Myocyte (in vitro differentiated cells): ENCODE measurements at places on chromosomes 12 and 14.

DNA sequence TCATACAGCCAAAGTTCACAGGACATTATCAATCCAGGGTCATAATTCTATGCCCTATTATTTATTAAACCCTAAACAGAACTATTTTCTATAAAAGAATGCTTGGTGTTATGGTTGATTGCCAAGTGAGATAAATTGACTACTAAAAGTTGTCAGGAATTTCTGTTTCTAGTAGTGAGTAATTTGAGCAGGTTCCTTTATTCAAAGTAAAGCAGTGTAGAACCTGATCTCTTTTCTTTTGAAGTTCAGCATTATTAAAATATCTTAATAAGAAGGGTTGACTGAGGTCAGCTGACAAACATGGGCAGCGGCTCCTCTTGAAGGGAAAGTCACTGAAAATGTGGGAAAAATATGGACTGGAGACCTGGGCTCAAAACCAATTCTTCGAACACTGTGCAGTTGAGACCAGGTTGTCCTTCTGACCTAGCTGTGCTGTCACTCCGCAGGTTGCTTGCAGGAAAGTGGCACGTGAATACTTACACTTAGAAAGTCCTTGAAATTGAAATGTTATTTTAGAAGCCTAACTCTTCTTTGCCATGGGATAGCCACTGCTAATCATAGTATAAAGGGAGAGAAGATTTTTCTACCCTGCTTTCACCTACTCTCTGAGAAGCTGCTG, 141.0 kb downstream of the RASSF9 start:
- no peak for DNase-seq

DNA sequence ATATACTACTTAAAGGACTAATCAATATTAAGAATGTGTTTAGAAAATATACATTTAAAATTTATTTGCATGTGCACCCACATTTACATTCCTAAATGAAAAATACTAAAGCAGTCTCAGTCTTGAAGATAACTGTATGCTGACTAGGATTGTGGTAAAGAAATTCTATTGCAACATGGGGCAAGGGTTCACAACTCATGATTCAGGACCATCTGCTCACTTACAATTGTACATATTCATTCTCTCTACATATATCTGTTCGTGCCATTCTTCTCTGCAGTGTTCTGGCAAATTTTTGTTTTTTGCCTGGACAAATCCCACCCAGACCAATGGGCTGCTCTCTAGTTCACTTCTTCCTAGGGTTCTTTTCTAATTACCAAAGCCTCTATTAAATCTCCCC, 417.2 kb upstream of the NOVA1 start:
- DNase-seq, result no peak

GRCh38 chr14:35818346-35819115, 7.6 kb upstream of the BRMS1L start:
- peak; percentile 62 for DNase-seq

DNA sequence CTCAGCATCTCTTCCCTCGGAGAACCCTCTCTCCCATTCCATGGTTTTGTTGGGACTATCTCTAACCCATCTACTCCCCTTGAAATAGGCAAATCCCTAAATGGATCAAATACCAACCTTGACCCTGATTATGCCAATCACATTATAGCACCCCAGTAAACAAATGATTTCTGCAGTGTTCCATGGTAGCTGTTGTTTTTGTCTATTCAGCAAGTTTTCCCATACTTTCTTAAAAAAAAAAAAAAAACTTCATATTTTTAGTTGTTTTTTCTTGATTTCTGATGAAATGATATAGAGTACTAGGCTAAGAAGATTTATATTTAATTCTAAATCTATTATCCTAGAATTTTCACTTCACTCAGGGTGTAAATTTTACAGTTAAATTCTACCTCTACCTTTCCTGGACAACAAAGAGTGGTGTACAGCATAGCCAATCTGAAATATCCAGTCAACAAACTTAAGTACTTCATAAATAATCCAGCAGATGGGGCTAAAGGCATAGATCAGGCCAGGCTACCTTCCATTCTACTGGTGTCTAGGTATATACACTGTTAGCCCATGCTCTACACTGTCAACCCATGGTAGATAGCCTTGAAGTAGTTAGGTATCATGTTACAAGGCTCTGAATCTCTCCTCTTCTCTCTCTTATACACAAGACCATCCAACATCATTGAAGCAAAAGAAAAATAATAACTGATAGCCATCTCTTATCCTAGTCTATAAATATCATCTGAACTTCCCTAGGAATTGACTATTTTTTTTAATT, 82.2 kb downstream of the PLEKHG7 start:
- peak; percentile 65 for DNase-seq

DNA sequence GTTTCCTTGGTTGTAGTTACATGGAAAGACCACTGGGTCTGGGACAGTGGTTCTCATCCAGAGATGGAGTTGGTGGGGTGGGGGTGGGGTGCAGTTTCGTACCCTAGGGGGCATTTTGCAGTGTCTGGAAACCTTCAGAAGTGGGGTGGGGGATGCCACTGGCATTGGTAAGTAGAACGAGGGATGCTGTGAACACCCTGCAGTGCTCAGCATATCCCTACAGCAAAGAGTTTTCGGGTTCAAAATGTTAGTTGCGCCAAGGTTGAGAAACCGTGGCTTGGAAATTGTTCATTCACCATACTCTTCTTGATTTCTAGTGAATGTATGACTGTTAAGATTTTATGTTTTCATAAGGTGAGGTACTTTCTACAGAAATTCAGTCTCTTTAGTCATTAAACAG, 28.7 kb downstream of the TRAF3 start:
- no peak for DNase-seq

DNA sequence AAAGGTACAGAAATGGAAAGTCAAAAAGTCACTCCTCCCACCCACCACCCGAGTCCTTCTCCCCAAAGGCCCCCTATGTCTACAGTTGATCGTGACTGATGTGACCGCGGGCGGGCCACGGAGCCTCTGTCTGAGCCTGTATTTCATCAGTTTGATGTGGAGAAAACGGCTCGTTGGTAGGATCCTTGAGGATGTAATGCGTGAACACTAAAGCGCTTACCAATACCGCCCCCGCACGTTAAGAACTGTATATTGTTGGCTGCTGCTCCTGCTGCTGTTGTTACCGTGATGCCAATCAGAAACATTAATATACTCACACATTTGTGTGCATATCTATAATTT, 24.6 kb upstream of the UBC start:
- peak; percentile 88 for DNase-seq

GRCh38 chr12:5494343-5494742, 62.4 kb downstream of the NTF3 start:
- DNase-seq, result no peak

DNA sequence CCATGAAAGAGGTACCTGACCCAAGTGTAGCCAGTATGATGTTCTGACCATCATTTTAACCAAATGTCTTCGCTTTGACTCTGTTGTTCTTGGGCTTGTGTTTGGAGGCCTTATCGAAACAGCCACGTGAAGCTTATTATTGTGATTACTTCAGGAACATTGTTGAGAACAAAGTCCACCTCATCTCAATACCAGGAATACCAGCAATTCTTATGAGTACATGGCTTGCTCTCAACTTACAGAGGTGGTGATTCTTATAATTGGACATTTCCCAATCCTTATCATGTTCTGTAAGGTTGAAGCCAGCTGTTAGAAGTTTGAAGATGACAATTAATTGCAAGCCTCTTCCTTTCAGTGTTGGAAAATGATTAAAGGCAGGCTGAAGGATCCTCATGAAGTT, 21.8 kb upstream of the RPS6KA5 start:
- no peak for DNase-seq

GRCh38 chr14:52922656-52923055, 28.2 kb downstream of the FERMT2 start:
- no peak for DNase-seq

DNA sequence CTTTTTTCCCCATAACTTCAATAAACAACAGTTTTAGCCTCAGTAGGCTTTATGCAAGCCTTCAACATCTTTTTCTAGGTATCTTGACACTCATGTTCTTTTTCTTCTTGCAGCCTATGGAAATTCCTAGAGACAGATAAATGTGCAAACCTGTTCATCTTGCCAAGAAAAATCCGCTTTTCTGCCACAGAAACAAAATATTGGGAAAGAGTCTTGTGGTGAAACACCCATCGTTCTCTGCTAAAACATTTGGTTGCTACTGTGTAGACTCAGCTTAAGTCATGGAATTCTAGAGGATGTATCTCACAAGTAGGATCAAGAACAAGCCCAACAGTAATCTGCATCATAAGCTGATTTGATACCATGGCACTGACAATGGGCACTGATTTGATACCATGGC, 295.9 kb downstream of the ZFP36L1 start:
- no peak for DNase-seq

DNA sequence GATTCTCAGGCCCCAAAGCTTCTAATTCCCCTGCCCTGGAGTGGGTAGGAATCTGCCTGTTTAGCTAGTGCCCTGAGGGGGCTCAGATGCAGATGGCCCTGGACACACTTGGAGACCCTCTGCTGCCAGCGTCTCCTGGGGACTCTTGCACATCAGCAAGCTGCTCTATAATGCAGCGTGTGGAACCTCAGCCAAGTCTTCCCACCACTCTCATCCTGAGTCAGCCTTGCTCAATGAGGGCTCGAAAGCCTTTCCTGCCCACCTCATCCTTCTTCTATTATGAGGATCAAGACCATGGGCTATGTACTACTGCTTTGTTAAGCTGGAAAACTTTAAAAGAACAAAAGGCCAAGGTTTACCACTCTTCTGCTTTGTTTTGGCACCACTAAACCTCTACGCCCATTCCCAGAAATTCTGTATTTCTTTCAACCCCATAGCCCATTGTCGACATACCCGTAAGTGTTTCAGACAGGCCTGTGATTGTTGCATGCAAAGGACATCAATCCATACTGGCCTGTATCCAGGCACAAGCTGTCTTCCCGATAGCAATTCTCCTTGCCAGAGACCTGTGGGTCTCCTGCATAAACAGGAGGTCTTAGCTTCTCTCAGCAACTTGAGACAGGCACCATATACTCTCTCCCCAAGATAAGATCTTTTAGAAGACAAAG, 246.9 kb downstream of the DPF3 start:
- DNase-seq, result no peak

DNA sequence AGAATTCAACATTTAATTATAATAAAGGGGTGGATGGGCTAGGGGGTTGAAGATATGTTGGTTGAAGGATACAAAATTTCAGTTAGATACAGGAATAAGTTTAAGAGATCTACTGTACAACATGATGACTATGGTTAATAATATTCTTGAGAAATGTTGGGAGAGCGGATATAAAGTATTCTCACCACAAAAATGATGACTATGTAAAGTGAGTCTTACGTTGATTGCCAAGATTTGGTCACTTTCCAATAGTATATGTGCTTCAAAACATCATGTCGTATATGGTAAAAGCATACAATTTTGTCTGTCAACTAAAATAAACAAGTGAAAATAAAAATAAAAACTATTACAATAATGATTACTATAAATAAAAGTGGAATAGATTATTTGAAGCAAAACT, 802.0 kb downstream of the C12orf50 start:
- DNase-seq, result no peak

GRCh38 chr12:124661341-124661740, 93.9 kb upstream of the NCOR2 start:
- no peak for DNase-seq

GRCh38 chr14:85538636-85539035, 8.7 kb downstream of the FLRT2 start:
- peak; percentile 88 for DNase-seq

GRCh38 chr14:78248501-78249090, 78.4 kb downstream of the NRXN3 start:
- DNase-seq, result no peak

DNA sequence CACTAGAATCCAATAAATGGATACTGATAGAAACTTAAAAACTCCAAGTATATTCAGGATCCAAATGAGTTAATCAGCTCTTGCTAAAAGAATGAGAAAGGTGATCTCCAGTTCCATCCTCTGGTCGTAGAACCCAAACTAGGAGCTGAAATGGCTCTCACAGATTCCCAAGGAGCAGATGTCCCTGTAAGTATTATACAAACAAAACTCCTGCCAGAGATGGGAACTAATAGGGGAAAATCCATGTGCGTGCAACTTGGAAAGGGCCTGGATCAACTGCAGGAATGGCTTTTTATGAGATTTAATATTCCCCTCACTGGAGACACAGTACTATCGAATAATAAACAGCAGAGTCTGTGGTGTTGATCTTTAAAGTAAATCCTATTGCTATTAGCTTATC, 309.2 kb upstream of the TBX3 start:
- no peak for DNase-seq

- DNase-seq, result no peak
Measured at GRCh38 chr14:58088961-58089360, 63.1 kb downstream of the ARMH4 start.

DNA sequence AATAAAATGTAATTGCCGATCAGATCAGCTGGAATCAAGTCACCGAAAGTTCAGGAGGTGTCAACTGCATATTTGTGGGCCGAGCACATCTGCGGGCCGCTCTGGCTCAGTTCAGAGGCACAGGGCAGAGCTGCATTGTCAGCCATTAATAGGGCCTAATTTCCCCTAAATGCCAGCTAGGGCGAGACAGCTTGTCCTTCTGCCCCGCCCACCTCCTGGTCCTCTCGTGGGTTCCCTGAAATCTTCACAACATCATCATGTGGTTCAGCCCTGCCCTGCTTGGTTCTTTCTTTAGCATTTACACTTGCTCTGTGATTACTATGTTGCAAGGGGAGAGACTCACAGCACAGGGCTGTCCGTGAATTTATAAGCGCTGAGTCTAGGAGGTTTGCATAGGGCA, 148.9 kb downstream of the CHST11 start:
- DNase-seq, result peak; percentile 87

DNA sequence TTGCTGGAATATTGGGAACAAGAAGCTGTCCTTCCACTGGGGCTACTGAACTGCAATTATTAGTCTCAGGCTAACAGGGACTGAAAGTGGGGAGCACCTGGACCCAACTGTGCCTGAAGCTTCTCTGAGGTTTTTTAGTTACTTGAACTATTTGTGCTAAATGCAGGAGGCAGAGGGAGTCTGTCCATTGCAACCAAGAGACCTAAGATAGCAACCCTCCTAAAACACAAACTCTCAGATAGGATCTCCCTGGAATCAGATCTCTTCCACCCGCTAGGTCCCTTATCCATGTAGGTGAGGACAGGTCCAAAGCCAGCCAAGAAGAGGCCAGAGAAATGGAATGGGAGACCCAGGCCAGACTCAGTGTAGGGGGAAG, 58.1 kb downstream of the NCOR2 start:
- DNase-seq, result no peak

DNA sequence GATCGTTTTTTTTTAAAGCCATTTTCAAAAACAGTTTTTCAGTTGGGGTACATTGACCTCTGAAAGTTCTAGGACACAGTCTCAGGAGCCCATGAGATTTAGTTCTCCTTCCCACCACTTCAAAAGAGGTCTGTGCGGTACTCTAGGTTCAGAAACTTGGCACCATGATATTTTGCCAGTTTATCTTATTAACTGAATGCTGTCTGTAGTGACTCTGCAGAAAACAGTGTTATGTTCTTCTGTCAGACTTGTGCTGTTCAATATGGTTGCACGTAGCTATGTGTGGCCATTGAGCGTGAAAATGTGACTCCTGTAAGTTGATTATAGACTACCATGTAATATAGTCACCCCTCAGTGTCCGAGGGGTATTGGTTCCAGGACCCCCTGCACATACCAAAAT, 35.9 kb downstream of the CRADD start:
- no peak for DNase-seq
